ENCODE measurements at places on chromosomes 16 and 17.
A peak's percentile ranks its signal among the peaks of the same experiment; 100 is the strongest.

DNA sequence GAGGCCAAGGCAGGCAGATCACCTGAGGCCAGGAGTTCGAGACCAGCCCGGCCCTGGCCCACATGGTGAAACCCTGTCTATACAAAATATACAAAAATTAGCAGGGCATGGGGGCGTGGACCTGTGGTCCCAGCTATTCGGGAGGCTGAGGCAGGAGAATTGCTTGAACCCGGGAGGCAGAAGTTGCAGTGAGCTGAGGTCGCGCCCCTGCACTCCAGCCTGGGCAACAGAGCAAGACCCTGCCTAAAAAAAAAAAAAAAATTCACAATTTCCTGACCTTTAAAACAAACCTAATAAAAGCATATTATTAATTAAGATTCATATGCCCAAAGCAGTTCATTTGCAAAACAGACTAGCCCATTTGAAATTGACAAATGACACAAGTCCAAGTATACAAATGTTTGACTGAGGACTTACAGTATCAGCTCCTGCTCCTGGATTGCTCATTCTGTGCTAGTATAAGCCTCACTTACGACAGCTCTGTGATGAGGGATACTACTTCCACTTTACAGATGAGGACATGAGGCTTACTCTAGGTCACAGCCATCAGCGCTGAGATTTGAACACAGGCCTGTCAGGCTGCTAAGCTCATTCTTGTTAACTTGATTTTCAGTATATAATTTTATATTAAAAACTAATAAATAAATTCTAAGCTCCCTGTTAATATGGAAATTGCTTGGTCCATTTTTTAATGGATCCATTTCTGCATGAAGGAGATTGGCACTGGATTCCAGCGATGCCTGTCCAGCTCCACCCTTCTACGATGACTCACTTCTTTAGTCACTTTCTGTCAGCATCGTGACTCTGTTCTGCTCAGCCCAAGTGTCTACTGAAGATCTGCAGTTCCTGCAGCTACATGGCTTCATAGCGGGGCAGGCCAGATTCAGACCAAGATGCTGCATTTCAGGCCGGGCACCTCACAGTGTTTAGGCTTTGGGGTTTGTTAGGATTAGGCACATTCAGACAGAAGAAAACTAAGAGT lies 88.2 kb downstream of the WDR59 start:
- H3K27ac ChIP-seq: no peak overlapping the region
- no peak overlapping the region for H3K4me3 ChIP-seq
- H3K27me3 ChIP-seq: no peaks in the 10 kb centered on the region
- no peak for DNase-seq

GRCh38 chr17:570388-570787 lies 144.3 kb downstream of the VPS53 start:
- no peak overlapping the region for H3K4me3 ChIP-seq
- H3K27me3 ChIP-seq: no peaks in the 10 kb centered on the region
- H3K27ac ChIP-seq: no peak overlapping the region
- DNase-seq: no peak

DNA sequence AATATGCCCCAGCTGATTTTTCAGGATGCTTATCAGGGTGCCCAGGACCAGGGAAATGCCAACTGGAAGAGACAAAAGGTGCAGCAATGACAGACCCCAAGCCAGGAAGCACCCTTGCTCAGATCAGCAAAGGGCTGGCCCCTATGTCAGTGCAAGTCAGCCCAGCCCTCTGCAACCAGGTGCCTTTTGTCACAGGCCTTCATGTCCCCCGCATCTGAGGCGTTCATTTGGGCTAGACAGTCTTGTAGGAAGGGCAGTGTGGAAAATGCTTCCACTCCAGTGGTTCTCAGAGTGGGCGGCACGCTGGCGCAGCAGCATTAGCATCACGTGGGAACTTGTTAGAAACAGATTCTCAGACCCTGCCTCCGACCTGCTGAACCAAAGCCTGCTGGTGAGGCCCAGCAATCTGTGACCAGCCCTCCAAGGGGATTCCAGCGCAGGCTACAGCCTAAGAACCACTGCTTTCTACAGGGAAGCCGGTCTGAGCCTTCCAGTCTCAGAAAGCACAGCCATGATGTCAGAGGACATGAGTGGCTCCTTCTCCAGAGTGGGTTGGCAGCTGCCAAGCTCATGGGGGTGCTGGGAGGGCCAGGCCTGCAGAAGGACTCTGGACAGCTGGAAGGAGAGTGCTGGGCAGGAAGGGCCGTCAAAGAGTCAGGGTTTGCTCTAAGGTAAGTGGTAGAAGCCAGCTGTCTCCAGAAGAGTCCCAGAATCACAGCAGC lies 13.1 kb downstream of the SLC47A2 start:
- DNase-seq: no peak
- no peaks in the 10 kb centered on the region for H3K36me3 ChIP-seq
- no peak overlapping the region for H3K4me3 ChIP-seq
- H3K4me1 ChIP-seq: peaks cover 13% of the 10 kb centered on the region

GRCh38 chr17:6912110-6913051 lies 80.9 kb upstream of the TEKT1 start:
- H3K4me1 ChIP-seq: no peaks in the 10 kb centered on the region
- H3K27me3 ChIP-seq: no peaks in the 10 kb centered on the region
- no peak overlapping the region for H3K27ac ChIP-seq
- H3K36me3 ChIP-seq: no peaks in the 10 kb centered on the region
- DNase-seq: no peak
- no peak overlapping the region for H3K4me3 ChIP-seq

DNA sequence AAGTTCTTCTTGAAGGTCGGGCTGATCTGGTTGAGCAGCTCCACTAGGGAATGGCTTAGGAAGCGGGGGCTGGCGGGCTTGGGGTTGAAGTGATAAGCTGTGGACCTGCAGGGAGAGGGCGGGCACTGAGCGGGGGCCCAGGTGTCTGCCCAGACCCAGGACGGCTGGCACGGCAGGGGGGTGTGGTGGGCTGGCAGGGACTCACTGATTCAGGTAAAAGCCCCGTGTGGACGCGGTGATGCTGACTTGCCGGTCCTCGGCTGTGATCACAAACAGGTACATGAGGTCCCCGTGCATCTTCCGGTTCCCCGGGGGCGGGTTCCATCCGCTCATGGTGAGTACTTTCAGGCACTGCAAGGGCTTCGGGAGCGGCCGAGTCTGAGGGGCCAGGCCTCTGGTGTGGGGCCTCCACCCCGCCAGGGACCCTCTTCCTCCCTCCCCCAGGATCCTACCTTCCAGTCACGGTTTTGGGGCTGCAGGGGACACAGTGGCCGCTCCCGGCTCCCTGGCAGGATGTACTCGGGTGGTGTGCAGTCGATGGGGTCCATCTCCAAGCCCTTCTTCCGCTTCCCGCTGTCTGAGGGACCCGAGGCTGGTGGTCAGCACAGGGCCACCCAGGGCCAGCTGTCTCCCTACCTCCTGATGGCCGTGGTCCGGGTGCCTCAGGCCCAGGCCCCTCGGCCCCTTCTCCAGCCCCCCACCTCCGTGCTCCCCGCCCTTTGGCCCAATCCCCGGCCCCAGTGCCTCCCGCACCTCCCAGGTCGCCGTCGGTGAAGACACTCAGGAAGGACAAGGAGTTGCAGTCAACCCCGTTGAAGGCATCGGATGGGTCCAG lies 10.2 kb downstream of the CLUH start:
- H3K36me3 ChIP-seq: peaks cover 70% of the 10 kb centered on the region
- no peaks in the 10 kb centered on the region for H3K4me1 ChIP-seq

- no peak for DNase-seq
- H3K27ac ChIP-seq: no peak overlapping the region
- no peaks in the 10 kb centered on the region for H3K27me3 ChIP-seq
- peaks cover 7% of the 10 kb centered on the region for H3K4me1 ChIP-seq
Observed at GRCh38 chr17:81431545-81432482, 36.6 kb downstream of the BAHCC1 start.

DNA sequence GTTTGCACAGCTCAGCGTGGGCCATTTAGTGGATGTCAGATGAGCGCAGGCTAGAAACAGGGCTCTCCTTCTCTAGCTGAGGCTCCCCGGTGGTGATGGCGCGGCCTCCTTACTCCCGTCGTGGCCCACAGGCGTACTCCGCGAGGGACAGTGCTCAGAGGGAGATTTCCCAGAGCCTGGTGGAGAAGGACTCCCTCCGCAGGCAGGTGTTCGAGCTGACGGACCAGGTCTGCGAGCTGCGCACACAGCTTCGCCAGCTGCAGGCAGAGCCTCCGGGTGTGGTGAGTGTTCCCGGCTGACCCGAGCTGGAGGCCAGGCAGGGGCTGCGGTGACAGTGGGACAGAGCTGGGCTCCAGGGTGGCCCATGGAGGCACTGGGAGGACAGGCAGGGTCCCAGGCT lies 21.4 kb downstream of the CARD14 start:
- H3K36me3 ChIP-seq: no peaks in the 10 kb centered on the region
- H3K4me3 ChIP-seq: no peak overlapping the region
- no peak overlapping the region for H3K27ac ChIP-seq
- H3K27me3 ChIP-seq: no peaks in the 10 kb centered on the region

- peaks cover 72% of the 10 kb centered on the region for H3K36me3 ChIP-seq
- H3K4me1 ChIP-seq: no peaks in the 10 kb centered on the region
- DNase-seq: no peak
- no peak overlapping the region for H3K27ac ChIP-seq
Observed at GRCh38 chr17:37098152-37098551, 149.4 kb downstream of the AATF start.

- H3K36me3 ChIP-seq: no peaks in the 10 kb centered on the region
- peaks cover 12% of the 10 kb centered on the region for H3K4me1 ChIP-seq
- H3K4me3 ChIP-seq: no peak overlapping the region
- no peak for DNase-seq
- H3K27ac ChIP-seq: no peak overlapping the region
Observed at GRCh38 chr16:48158296-48158695, 2.5 kb upstream of the ABCC12 start.

DNA sequence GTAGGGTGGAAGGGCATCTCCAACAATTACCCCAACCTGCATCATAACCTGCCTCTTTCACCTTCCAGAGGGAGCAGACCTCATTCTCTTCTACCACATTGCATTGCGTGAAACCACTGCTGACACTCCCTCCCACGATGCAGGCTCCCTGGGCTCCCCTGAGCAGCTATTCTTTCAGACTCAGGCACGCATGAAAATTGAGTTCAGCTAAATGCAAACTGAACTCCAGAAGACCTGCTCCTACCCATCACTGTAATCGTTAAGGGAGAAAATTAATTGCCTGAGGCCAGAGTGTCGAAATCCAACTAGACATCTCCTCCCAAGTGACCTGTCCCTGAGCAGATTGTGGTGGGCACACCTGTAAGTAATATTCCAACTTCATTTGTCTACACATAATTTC lies 186.0 kb downstream of the GRIN2A start:
- no peaks in the 10 kb centered on the region for H3K27me3 ChIP-seq
- no peaks in the 10 kb centered on the region for H3K4me1 ChIP-seq
- DNase-seq: no peak
- H3K36me3 ChIP-seq: no peaks in the 10 kb centered on the region
- H3K27ac ChIP-seq: no peak overlapping the region

DNA sequence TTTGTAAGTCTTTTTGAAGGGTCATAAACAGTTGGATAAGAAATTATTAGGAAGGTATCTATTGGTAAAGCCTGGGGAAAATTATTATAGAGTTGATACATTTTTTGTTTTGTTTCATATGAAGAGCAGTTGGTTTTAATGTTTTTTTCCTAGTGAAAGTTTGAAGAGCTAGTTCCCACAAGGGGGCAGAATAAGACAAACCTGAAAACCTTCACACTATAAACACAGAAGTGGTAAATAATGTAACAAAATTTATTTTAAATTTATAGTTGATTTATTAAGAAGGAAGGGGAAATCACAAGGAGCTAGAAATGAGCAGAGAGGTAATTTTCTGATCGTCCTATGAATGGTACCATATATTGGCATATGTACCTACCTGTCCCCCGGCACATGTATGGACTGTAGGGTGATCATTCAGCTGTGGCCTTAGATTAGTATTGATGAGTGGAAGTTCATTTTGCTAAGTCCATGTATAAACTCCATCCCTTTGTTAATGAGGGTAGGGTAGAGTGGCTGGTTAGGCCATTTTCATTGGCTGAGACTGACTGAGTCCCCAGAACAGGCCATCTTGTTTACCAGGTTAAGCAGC lies 116.3 kb downstream of the TANC2 start:
- no peak overlapping the region for H3K4me3 ChIP-seq
- H3K27ac ChIP-seq: peak overlapping the region; percentile 18
- H3K27me3 ChIP-seq: no peaks in the 10 kb centered on the region
- DNase-seq: no peak
- H3K36me3 ChIP-seq: peaks cover 40% of the 10 kb centered on the region

DNA sequence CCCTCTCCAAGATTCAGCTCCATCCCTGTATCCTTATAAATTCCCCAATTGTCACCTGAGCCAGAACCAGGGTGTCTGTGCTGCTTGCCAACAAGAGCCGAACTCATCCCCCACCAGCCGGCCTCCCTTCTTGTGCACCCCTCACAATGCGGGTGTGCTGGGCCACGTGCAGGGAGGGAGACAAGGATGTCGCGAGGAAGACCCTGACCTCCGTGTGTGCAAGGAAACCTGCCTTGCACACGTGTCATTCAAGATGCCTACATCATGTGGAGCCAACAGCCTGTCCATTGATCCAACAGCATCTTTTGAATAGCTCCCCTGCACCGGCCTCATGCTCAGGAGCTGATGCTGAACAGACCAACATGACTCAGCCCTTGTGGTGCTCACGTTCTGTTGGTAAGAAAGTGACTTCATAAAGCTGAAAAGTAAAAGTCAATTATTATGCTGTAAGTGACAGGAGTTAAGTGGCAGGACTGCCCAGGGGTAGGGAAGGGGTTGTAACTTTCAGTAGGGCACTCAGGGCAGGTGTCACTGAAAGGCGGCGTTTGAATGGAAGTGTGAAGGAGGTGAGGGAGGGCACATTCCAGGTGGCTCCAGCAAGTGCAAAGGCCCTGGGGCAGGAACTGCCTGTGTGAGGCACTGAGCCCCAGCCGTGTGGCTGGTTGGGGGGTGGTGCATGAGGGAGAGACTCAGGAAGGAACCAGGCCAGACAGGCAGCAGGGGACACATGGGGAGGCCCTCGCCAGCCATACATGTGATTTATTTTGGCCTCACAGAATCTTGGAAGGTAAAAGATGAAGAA lies 302.2 kb downstream of the FOXL1 start:
- H3K4me3 ChIP-seq: no peak overlapping the region
- H3K27ac ChIP-seq: no peak overlapping the region
- no peaks in the 10 kb centered on the region for H3K27me3 ChIP-seq
- H3K4me1 ChIP-seq: peaks cover 2% of the 10 kb centered on the region
- no peaks in the 10 kb centered on the region for H3K36me3 ChIP-seq

DNA sequence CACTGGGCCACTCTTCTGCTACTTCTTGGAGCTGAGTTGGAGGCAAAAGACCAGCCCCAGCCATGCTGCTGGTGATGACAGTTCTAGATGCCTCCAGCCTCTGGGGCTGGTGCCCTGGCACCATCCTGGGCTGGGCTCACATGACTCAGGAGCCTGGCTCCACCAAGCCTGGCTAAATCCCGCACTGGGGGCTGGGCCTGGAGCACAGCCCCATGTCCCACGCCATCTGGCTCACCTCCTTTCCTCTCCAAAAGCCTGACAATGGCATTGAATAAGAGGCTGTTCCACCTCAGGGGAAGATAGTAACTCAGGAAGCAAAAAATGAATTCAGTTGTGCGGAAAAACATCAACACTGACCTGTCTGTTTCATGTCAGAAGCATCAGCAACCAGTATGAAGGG lies 45.1 kb upstream of the MTSS2 start:
- no peaks in the 10 kb centered on the region for H3K27me3 ChIP-seq
- H3K4me1 ChIP-seq: no peaks in the 10 kb centered on the region
- H3K27ac ChIP-seq: no peak overlapping the region
- H3K4me3 ChIP-seq: no peak overlapping the region
- peaks cover 18% of the 10 kb centered on the region for H3K36me3 ChIP-seq

- no peaks in the 10 kb centered on the region for H3K36me3 ChIP-seq
- no peak for DNase-seq
- H3K4me3 ChIP-seq: no peak overlapping the region
- peaks cover 25% of the 10 kb centered on the region for H3K27me3 ChIP-seq
Observed at GRCh38 chr17:74921026-74921681, 1.9 kb downstream of the USH1G start.

All from RWPE2 (cell line).